Fibroblast of skin of back (primary cell): ENCODE measurements at places on chromosomes 7 and 10.

GRCh38 chr10:79072994-79073645 lies 4.4 kb downstream of the ZMIZ1 start:
- DNase-seq = no peak

GRCh38 chr7:41268878-41269277 lies 434.0 kb downstream of the INHBA start:
- no peak for DNase-seq

DNA sequence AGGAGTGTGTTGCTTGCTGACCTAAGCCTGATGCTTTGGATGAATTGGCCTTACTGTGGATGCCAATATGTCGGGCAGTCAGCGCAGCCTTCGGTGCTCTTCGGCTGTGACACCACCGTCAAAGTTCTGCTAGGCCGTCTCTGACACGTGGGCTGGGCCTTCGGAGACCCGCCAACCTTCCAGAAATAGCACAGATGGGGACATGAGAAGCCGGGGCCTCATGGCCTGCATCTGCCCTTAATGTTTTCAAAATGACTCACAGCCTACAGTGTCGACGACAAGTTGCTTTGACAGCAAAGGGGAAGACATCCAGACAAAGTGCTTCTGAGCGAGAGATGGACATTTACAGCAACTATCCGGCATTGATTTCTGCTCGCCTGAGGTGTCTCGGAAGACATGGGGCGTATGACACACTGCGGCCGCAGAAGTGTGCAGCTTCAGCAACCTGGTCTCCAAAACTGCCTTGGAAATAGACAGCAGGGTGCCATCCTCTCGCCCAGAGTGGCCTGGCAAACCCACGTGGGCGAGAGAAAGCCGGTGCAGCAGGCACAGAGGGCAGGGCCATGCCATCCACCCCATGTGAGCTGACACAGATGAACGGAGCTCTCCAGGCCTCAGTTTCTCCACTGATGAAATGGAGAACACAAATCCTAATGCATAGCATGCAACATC lies 94.0 kb upstream of the PPP2R2D start:
- DNase-seq = no peak

DNA sequence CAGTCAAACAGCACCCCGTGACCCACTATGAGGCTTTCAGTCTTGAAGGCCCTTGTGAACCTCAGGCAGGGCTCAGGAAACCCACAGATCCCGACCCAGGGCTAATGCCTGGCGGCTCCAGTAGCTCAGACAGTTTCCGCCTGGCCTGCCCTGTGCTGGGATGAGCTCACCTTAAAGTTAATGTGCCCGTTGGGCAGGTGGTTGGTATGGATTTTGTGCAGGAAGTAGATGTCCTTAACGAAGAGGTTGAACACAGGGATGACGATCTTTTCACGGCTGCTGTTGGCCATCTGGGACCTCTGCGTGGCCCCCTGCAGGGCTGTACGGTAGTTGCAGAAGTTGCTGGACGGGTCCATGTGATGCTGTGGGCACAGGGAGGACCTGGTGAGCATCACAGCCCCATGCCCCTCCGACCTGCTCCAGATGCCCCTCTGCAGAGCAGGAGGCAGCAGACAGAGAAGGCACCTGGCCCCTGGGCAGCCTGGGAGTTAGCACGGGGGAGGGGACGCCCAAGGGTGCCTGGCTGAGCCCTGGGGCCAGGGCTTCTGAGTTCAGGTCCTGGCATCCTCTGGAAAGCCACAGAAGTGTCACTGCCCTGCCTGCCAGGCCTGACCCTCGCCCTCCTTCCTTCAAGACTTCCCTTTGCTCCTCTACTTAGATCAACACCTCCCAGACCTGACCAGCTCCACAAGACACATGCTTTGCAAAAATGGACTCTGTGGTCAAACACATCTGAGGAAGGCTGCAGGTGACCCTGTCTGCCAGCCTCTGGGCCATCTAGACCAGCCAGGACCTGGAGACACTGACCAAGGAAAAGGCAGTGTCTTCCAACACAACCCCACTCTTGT lies 59.8 kb downstream of the CSGALNACT2 start:
- peak; percentile 21 for DNase-seq

GRCh38 chr10:108443636-108444035 lies 1279.1 kb upstream of the SORCS1 start:
- DNase-seq = no peak

- no peak for DNase-seq
These were observed 44.3 kb downstream of the ZNF800 start for GRCh38 chr7:127348247-127348631.

- no peak for DNase-seq
These were observed 9.9 kb downstream of the RHEB start for GRCh38 chr7:151509670-151510333.

- DNase-seq = no peak
These were observed 34.2 kb downstream of the SP4 start for GRCh38 chr7:21462081-21462480.
